ENCODE measurements at places on chromosomes 6 and 20.

GRCh38 chr6:131321589-131321988 lies 186.3 kb downstream of the AKAP7 start:
- no peak for DNase-seq

GRCh38 chr6:149169761-149170511 lies 147.6 kb upstream of the TAB2 start:
- no peak for DNase-seq

GRCh38 chr6:169072127-169073042 lies 181.3 kb downstream of the THBS2 start:
- no peak for DNase-seq

GRCh38 chr6:33278392-33278741 lies 1.4 kb downstream of the B3GALT4 start:
- no peak for DNase-seq

GRCh38 chr6:113442040-113442439 lies 415.1 kb upstream of the MARCKS start:
- DNase-seq: no peak
